ENCODE measurements at places on chromosomes 3 and 15. TPM values are rescaled to one million over a fixed set of nuclear protein-coding genes. Genes with fewer than 3 reads are reported as not detected.

- no peak for DNase-seq
These were observed 144.0 kb downstream of the CHSY1 start for GRCh38 chr15:101107625-101108460.

Gene DPPA2
- 1.0 TPM for polyA plus RNA-seq

DNA sequence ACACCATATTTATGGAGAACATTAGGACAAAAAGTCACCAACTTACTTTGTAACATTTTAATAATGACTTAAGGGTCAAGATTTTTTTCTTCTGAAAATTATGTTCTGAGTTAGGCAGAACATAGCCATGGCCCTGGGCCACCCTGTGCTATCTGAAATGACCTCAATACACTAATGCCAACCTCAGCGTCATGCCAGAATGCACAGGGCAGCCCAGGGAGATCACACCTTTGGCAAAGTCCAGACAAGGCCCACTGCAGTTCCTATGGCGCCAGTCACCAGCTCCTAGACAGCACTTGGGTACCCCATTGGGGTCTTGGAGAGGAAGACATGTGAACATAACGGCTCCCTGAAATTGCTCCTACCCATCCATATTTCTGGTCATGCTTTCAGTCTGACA, 33.1 kb downstream of the HCLS1 start:
- no peak for DNase-seq

GRCh38 chr15:54119051-54119450, 140.8 kb downstream of the UNC13C start:
- DNase-seq = no peak

GRCh38 chr3:129358772-129359371, 69.6 kb downstream of the EFCAB12 start:
- no peak for DNase-seq

DNA sequence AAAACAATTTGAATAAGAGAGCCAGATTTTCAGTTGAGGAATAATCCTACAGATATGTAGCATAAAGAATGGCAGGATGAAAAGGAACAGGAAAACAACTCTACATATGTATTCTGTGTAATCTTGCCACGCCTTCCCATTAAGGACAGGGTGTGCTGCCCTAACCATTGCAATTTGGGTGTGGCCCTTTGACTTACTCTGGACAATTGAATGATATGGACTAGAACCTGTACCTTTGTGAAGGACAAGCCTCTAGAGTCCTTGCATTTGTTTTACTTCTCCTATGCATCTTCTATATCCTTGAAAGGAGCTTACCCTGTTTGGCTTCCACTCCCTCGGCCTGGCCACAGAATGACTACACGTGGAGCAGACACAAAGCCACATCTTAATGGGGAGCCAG, 1261.6 kb upstream of the GBE1 start:
- no peak for DNase-seq

- no peak for DNase-seq
These were observed 8.1 kb upstream of the MAPK6 start for GRCh38 chr15:52010633-52011595.

DNA sequence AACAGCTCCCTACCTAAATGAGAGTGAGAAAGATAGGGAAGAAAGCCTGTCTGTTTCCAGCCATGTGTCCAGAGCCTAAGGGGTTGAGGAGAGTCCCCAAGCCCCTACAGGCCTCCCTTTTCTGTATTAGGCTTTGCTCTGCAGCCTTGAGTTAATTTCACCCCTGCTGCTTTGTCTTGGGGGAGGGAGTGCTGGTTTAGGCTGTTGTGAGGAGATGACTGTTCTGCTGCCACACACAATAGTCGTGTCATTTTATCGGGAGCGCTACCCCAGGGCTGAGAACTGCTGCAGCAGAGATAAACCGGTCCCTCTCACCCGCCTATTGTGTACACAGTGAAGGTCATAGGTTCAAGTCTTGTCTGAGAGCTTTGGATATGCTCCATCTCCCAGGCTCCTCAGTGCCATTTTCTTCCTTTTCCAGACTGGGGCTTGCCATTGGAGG, 1.4 kb downstream of the ZNF609 start:
- DNase-seq = no peak

- peak; percentile 80 for DNase-seq
These were observed 26.3 kb upstream of the NR2C2 start for GRCh38 chr3:14921034-14921616.

Gene SAMMSON
- polyA plus RNA-seq = not detected

DNA sequence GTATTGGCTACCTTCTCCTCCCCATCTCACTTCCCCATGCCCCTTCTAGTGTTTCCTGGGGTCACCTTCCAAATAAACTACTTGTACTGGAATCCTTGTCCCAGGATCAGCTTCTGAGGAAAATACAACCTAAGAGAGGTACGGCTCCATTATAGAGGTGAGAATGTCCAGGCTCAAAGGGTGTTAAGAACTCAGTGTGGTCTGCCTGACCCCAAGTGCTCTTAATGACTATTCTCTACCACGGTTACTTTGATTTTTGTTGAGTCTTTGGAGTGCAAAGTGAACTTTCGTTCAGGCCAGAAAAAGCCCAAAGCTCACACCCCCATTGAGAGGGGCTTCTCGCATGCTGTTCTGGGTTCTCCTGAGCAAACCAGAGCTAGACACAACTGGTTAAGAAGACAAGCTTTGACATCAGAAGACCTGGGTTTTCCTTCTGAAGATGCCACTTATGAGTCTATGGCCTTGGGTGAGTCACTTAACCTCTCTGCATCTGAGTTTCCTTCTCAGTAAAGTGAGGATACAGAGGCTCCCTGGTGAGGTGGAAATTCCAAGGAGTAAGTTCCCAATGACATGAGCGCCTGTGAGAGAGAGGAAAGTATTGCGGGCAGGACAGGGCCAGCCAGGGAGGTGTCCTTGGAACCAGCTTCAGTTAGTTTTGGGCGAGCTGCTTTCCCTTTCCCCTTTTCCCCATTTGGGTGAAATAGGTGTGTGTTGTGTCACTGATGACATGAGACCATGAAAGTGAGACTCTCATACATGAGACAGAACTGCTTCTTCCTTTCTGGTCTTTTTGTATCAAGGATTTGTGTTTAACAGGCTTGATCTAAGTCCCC, 475.0 kb upstream of the PROK2 start:
- DNase-seq = no peak

GRCh38 chr3:186107215-186108105, 1.4 kb downstream of the ETV5 start:
- peak; percentile 74 for DNase-seq

Gene LHFPL4
- polyA plus RNA-seq = 0.05 TPM

GRCh38 chr3:85081191-85081906, 122.6 kb downstream of the CADM2 start:
- DNase-seq = no peak

Gene MLF1
- 62.9 TPM for polyA plus RNA-seq

Data from left kidney (tissue), 8 donors.